ENCODE measurements at places on chromosomes 16 and 17.

DNA sequence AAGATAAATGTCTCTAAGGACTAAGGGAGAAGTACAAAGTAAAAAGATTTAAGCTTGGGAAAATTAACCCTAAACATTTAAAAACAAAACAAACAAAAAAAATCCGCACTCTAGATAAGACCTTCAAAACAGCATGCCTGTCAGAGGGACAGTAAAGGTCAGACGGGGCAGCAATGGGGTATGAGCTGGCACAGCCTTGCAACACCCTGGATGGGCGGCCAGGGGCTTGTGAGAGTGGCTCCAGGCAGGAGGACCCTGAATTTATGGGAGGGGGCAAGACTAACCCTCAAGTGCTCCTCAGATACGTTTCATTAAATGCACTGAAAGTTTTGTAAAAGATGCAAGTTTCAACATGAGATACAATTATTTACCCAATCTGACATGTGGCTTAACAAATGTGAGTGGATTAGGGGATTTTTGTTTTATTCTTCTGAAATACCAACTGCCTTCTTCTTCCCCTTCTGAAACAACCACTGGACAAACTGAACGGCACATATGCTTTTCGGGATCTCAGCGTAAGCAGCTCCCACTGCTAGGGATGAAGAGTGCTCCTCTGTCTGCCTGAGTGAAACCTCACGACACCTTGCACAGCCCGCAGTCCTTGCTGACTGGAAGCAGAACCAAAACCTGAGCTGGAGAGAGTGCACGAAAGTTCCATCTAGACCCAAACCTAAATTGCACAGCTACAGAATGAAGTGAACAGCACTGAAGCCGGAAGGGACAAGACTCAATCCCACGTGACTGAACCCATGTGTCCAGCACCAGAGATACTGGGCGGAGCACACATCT lies 128.4 kb downstream of the ANKRD11 start:
- peak; percentile 68 for DNase-seq

DNA sequence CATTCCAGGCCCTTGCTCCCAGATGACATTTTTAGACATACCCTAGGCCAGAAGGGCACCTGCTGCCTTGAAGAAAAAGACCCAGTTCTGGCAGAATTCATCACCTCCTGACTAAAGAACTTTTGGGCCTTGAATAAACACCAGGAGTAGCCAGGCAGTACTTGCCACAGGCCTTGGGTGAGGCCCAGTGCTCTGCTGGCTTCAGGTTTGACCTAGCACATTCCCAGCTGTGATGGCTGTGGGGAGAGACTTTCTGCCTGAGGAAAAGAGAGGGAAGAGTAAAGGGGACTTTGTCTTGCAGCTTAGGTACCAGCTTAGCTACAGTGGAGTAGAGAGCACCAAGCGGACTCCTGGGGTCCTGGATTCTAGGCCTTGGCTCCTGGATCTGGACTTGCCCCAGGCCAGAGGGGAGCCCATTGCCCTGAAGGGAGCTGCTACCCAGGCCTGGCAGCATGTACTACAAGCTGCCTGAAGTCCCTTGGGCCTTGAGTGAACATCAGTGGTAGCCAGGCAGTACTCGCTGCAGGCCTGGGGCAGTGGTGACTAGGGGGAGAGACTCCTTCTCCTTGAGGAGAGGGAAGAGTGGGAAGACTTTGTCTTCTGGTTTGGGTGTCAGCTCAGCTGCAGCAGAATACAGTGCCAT lies 44.3 kb downstream of the ABCA8 start:
- DNase-seq = no peak

GRCh38 chr17:49752508-49752907 lies 11.4 kb downstream of the FAM117A start:
- DNase-seq = no peak

DNA sequence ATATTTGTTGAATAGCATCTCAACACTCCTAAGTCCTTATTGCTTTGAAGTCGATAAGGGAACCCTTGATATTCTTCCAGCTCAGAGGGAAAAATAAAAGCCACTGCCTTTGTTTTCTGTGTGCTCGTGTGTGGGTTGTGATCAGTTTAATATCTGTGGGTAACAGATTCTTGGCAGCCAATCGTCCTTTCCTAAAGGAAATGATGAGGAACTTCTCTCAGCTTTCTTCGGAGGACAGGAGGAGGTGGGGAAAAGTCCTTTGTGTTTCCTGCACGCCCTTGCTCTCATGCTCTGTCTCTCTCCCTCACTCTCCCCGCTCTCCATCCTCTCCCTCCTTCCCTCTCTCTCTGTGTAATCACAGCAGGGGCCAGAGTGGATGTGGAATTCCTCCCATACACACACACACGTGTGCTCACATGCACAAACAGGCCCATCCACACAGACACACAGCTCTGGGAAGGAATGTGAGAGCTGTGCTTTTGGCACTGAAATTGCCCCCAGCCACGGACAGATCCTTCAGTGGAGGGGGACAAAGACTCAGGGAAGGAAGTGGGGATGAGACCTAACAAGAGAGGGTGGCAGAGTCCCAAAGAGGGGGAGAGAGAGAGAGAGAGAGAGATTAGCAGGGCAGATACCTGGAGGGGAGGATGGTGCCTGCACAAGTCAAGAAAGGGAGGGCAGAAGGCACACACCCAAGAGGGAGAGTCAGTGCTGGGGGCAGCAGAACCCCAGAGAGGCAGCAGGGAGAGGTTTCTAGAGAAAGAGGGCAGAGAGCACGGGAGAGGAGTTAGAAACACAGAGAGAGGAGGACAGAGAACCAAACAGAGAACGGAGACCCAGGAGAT lies 83.5 kb upstream of the PLCG2 start:
- DNase-seq = no peak

GRCh38 chr16:17850581-17851250 lies 380.0 kb upstream of the XYLT1 start:
- no peak for DNase-seq
